ENCODE measurements at places on chromosomes 1 and 21.

GRCh38 chr1:227942021-227942715, 5.6 kb downstream of the WNT9A start:
- DNase-seq: no peak

GRCh38 chr1:227440182-227440581, 121.9 kb upstream of the CDC42BPA start:
- no peak for DNase-seq

- peak; percentile 5 for DNase-seq
Measured at GRCh38 chr21:41584603-41585176, 76.7 kb upstream of the TMPRSS2 start.

DNA sequence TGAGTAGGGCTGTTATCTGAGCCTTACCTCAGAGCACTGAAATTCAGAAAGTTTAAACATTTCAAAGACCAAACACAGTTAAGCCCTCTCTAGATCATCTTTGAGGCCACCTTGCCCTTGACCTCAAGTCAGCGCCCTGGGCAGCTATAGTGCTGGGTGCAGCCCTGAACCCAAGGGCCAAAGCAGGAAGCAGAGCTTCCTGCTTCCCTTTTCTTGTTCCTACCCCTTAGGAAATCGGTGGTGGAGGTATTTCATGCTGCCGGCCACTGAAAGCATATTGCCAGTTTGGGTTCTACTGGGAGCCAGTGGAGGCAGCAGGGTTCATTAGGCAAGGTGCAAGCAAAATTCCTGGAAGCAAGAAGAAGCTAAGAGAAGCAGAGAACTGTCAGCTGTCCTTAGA, 26.1 kb downstream of the CD244 start:
- DNase-seq: no peak

DNA sequence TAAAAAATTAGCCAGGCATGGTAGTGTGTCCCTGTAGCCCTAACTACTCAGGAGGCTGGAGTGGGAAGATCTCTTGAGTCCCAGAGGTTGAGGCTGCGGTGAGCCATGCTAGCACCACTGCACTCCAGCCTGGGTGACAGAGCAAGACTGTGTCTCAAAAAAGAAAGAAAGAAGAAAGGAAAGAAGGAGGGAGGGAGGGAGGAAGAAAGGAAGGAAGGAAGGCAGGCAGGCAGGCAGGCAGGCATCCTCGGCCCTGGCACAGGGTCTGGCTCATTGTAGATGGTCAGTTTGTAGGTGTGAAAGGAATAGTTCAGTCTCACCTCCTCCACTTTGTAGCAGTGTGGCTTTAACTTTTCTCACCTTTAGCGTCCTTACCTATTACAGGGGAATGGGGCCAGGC, 25.0 kb downstream of the NAV1 start:
- DNase-seq: no peak

- no peak for DNase-seq
Measured at GRCh38 chr21:30251781-30252180, 31.0 kb downstream of the KRTAP24-1 start.

DNA sequence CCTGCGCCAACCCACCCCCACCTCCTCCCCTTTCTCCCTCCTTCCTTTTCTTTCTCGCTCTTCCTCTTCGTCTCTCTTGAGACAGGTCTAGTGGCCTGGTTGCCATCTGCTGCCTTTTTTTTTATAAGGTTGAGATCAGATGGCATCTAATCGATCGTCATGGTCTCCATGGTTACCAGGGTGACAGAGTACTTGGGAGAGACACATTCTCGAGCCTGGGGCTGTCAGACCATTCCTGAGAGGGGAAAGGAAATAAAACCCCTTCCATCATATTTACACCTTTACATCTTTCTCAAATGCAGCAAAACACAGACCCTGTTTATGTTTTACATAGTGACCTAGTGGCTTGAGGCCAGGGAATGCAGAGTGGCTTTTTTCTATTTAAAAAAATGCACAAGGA, 53.5 kb upstream of the SLC22A15 start:
- DNase-seq: no peak

DNA sequence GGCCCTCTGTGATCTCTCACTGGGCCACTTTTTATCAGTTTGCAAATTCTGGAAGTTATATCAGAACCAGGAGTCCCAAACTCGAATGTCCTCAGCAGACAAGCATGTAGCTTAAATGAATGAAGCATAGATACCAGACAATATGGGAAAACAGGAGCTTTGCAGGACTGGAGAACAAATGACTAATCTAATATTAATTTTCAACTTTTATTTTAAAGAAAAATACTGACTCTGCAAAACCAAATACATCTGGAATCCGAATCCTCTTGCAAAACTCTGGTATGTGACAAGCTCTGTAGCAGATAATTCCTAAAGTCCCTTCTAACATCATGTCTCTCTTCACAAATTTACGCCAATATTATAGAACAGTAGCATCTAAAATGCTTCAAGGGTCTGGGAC, 427.4 kb downstream of the TTLL7 start:
- no peak for DNase-seq

- no peak for DNase-seq
Measured at GRCh38 chr1:241999026-241999425, at the start of gene MAP1LC3C. TSS of gene MAP1LC3C (minus strand) at chr1:241999098. CDS start at chr1:241999008, 90 bp downstream.

- no peak for DNase-seq
Measured at GRCh38 chr1:119318466-119319309, 49.9 kb upstream of the HAO2 start.

- DNase-seq: no peak
Measured at GRCh38 chr1:156899956-156900718, 6.6 kb downstream of the PEAR1 start.

DNA sequence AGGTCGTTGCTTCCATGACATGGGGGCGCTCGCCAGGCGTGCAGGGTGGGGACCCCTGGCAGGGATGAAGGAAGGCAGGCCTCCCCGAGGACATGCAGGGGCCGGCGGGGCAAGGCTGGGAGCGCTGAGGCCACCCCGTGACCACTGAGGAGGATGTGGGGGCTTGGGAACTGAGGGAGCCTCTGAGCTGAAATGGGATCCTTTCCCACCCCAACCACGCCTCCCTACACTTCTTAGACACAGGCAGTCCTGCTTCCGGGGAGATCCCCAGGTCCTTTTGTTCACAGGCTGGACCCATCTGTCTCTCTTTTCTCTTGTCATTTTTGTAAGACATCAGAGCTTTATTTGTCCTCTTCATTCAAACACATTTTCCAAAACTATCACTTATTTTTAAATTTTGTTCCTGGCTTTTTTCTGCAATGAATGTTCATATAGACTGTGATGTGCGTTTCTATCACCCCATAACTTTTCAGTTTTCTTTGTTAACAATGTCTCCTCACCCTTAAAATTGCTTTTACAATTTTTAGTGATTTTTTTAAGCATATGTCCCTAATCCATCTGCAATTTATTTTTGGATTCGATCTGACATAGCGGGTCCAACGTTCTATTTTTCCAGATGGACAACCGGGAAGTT, 156.7 kb upstream of the BACE2 start:
- no peak for DNase-seq

DNA sequence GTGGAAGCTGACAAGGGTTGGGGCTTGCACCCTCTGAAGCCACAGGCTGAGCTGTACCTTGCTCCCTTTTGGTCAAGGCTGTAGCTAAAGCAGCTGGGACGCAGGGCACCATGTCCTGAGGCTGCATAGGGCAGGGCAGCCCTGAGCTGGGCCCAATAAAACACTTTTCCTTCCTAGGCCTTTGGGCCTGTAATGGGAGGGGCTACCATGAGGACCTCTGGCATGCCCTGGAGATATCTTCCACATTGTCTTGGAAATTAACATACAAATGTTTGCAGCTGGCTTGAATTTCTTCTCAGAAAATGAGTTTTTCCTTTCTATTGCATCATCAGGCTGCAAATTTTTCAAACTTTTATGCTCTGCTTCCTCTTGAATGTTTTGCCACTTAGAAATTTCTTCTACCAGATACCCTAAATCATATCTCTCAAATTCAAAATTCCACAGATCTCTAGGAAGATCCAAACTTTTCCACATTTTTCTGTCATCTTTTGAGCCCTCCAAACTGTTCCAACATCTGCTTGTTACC, 32.9 kb upstream of the TTLL7 start:
- no peak for DNase-seq

DNA sequence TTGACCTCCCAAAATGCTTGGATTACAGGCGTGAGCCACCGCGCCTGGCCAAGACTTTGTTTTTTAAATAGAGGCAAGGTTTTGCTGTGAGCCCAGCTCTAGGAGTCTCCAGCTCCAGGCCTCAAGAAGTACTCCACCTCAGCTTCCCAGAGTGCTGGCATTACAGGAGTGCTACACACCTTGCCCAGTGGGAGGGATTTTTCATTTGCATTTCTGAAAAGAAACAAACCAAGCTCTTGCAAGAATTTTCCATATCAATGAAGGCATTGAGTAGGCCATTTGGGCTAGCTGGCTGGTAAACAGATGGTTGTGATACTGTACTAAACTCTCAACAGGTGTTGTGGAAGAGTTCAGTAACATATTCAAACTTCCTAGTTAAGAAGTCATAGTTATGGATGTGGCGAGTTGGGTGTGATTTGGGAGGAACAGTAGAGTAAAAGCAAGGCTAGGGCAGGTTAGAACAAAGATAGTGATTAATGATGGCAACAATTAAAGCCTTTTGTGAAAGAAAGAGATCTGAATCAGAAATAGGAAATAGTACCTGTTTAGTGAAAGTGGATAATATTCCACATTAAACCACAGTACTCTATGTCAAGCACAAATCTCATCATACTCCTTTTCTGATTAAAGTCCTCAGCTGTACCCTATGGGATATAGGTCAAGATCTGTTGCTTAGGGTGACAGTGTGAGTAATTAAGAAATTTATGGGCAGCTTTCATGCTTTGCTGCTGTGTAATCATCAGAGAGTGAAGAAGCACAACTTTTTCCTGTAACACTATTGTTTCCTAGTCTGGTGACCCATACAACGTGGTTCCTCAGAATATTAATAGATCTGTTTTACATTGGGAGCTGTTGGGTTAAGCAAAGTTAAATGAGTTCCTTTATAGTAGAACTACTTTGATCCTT, 10.7 kb downstream of the AKIRIN1 start:
- DNase-seq: no peak

GRCh38 chr1:27543284-27543683, 53.3 kb upstream of the WASF2 start:
- DNase-seq: no peak

GRCh38 chr1:225713281-225713680, 60.4 kb upstream of the ENAH start:
- DNase-seq: no peak

DNA sequence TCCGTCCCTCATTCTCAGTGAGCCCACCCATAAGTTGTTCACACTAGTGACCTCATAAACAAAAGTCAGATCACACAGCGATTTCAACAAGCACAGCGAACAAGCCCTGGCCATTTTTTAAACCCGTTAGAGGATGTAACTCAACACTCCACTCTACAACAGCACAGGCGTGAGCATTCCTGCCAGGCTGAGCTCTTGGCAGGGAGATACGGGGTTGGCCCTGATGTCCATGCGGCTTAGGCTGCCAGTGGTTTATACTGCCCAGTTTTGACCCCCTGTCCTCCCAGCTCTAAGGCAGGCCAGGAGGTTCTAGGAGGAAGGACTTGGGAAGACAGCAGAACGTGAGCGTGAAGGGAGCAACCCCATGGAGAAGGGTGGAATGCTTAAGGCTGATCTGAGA, 35.0 kb downstream of the PARP1 start:
- DNase-seq: no peak

- DNase-seq: no peak
Measured at GRCh38 chr1:168728473-168729404, at the start of gene DPT. TSS of gene DPT (minus strand) at chr1:168729206. CDS start at chr1:168729174, 32 bp downstream.

- no peak for DNase-seq
Measured at GRCh38 chr1:33577663-33578062, 105.2 kb downstream of the ZSCAN20 start.

- no peak for DNase-seq
Measured at GRCh38 chr1:211843018-211843417, 12.5 kb upstream of the LPGAT1 start.

DNA sequence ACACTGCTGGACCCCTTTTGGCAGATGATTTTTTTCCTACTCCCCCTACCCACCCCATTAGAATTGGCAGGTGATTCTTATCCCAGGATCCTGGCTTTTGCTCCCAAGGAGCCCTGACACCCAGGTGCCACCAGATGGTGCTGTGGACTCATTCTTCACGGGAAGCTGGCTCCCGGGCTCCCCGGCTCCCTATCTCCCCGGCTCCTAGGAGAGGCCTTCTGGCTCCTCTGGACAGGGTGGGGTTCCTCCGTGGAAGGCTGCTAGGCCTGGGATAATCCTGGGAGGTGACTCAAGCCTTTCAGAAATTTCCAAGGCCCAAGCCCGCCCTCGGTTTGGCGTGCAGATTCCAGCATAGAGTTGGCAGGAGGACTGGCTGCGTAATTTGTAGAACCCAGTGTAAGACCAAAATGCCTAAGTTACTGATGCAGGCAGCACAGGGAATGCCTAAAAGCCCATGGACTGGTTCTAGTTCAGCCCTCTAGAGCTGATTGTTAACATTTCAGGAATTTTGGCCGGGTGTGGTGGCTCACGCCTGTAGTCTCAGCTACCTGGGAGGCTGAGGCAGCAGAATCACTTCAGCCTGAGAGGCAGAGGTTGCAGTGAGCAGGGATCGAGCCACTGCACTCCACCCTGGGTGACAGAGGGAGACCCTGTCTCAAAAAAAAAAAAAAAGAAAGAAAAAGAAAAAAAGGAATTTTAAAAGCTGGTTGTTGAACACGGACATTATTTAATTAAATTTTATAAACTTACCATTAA, 6.8 kb upstream of the BSDC1 start:
- peak; percentile 15 for DNase-seq

GRCh38 chr1:203796236-203796605, 798 bp downstream of the ZBED6 start:
- peak; percentile 46 for DNase-seq

GRCh38 chr1:14262637-14263036, 335.8 kb upstream of the KAZN start:
- DNase-seq: no peak

DNA sequence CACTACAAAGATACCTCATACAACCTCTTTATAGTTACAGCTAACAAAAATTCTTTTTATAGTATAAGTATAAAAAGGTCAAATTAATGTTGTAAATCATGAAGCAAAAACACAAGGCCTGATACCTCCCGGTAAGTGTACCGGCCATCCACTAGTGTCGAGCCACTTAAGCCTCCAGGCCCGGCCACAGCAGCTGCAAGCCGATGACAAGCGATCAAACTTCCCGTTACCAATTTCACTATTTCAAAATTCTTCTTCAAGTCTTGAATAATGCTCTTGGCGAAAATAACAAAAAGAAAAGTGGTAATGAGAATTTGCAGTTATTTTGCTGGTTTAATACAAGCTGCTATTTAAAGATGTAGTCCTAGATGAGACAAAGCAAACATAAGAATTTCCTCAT, 67.6 kb downstream of the USP24 start:
- no peak for DNase-seq

- DNase-seq: no peak
Measured at GRCh38 chr1:175481126-175482070, 262.0 kb downstream of the TNR start.

DNA sequence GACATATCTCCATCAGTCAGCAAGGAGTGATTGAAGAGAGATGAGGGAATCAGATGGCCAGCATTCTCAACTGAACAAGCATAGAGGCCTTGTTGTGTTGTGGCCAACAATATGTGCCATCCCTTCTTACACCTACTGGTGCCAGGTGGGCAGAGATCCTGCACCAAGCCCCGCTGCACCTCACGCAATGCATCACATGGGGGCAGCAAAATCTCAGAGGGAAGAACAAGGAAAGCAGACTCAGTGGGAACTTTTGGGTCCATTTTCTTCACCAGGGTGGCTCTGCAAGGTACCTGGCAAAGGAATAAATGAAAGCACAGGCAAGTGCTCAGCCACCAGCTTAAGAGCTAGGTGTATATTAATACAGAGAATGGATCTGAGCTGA, 33.2 kb downstream of the HSD3B2 start:
- DNase-seq: no peak

- DNase-seq: no peak
Measured at GRCh38 chr1:49016030-49016977, 239.6 kb upstream of the BEND5 start.

All from T-helper 2 cell (primary cell).